Cardiac muscle cell (in vitro differentiated cells and primary cell): ENCODE measurements at places on chromosomes 11 and 22. TPM values are rescaled to one million over a fixed set of nuclear protein-coding genes. Genes with fewer than 3 reads are reported as not detected.

Gene CATSPER1
- polyA plus RNA-seq, result not detected in 2 replicates

Gene F2
- 0.27 TPM in 1 of 2 replicates, not detected in the other for polyA plus RNA-seq

Gene KCNK4
- not detected in 2 replicates for polyA plus RNA-seq

Gene SCUBE2
- 1.4 TPM in 1 of 2 replicates, not detected in the other for polyA plus RNA-seq

Gene GGT5
- 2.3 and 3.6 TPM in 2 replicates for polyA plus RNA-seq

Gene SNX32
- polyA plus RNA-seq, result 13.2 and 21.4 TPM in 2 replicates

Gene SLC36A4
- 56.8 and 71.2 TPM in 2 replicates for polyA plus RNA-seq

Gene RAB6A
- 110 and 119 TPM in 2 replicates for polyA plus RNA-seq

Gene NDUFV1
- 447 and 449 TPM in 2 replicates for polyA plus RNA-seq

Gene APOBEC3B
- polyA plus RNA-seq, result 6.8 and 9.4 TPM in 2 replicates

Gene TCN1
- polyA plus RNA-seq, result not detected in 2 replicates

Gene OR10D3
- not detected in 2 replicates for polyA plus RNA-seq

Gene NAGA
- 22.8 and 29.7 TPM in 2 replicates for polyA plus RNA-seq

Gene CTSW
- polyA plus RNA-seq, result 0.60 TPM in 1 of 2 replicates, not detected in the other
